GM13977 (cell line): ENCODE measurements at places on chromosomes 11 and 22.
A peak's percentile ranks its signal among the peaks of the same experiment; 100 is the strongest.

DNA sequence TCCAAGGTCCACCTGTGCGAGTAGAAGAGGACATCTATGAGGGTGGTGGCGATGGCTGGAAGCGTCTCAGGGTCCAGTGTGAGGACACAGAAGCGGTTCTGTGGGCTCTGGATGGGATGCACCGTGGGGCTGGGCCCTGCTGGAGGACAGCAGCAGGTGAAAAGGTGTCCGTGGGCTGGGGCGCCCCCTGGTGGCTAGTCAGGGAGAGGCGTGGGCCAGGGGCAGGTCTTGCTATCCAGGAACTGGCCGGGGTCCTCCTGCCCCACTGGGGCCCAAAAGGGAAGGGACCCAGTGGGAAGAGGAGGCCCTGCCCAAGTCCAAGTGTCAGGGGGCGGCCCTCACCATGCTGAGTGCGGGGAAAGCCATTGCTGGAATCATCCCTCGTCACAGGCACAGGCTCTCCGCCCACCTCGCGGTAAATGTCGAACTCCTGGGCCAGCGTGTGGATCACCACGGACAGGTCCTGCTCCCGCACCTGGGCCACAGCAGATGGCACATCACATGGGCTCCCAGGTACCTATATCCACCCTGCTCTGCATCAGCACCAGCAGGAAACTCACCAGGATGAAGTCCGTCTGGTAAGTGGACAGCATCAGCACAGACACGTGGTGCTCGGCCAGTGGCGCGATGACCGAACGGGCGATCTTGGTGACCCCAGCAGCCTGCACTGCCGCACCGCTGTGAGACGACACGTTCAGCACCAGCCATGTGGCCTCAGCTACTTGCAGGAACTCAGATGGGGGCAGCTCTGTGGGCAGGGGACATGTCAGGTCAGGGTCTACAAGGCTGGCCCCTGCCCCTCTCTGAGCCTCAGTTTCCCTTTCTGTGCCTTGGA, 2.3 kb downstream of the CASTOR1 start:
- peak; percentile 86 for DNase-seq

DNA sequence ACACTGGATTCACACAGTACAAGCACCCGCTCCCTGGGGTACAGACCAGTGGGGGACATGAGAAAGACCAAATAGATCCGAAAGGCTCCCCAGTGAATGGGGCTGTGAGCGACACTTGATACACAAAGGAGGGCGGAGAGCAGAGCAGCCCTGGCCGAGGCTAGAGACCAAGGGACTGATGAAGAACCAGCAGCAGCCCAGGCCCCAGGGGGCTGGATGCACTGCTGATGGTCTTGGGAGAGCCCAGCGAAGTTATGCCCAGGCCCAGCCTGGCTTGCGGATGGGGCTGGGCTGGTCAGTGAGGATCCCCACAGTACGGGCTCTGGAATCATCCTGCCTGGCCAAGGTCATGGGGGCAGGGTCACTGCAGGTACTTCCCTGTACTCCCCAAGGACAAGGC, 23.2 kb downstream of the ARHGAP1 start:
- no peak for DNase-seq

DNA sequence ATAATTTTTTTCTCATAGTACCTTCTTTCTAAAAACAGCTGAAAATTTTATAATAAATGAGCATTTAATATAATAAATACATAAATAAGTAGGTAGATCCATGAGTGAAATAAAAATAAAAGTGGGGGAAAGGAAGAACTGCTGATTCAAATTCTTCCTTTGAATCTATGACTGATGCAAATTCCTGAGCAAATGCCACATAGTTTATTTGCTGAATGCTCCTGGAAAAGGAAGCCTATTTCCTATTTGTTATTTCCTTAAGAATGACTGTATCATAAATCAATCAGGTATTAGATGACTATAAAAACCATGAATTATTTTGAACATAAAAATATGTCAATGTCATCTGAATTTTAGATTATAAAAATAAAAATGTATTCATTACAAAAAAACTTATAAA, 16.6 kb downstream of the BTBD10 start:
- DNase-seq = no peak

GRCh38 chr22:22248878-22249277, 4.3 kb downstream of the VPREB1 start:
- no peak for DNase-seq

- DNase-seq = no peak
Measured at GRCh38 chr11:2586793-2587131, 113.0 kb downstream of the KCNQ1OT1 start.

- DNase-seq = no peak
Measured at GRCh38 chr11:66542362-66542761, 3.5 kb downstream of the ZDHHC24 start.

DNA sequence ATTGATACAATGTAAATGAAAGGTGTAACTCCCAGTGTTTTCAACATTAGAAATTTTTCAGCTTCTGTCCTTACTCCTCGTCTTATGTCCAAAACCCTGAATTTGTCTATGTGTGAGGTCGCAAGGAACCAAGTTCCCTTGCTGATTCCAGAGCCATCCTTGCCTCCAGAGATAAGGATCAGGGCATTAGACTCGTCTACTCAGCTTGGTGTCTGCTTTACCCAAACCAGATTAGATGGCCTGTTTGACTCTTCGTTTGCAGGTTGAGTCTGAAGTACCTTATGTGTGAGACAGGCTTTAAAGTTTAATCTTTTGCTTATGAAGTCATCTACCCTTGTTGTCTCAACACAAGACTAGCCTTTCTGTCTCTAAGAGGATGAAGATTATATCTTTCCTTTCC, 55.6 kb downstream of the SPECC1L start:
- no peak for DNase-seq

- DNase-seq = no peak
Measured at GRCh38 chr11:48005831-48006270, 25.5 kb downstream of the PTPRJ start.

DNA sequence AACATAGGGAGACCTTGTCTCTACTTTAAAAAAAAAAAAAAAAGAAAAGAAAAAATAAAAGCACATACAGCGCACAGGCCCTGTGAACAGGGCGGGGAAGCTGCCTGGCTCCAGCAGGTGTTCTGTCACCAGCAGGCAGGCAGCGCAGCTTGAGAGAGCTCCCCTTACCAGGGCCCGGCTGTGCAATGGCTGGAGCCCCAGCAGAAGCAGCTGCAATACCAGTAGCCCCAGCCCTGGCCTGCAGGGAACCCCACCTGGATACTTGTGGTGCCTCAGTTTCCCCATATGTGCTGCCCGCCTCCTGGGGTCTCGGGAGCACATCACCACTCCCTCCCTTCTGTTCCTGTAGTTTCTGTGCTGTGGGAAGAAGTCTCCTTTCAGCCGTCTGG, 12.3 kb downstream of the TSPAN32 start:
- DNase-seq = no peak

- no peak for DNase-seq
Measured at GRCh38 chr11:123218451-123218850, 23.4 kb upstream of the CLMP start.

DNA sequence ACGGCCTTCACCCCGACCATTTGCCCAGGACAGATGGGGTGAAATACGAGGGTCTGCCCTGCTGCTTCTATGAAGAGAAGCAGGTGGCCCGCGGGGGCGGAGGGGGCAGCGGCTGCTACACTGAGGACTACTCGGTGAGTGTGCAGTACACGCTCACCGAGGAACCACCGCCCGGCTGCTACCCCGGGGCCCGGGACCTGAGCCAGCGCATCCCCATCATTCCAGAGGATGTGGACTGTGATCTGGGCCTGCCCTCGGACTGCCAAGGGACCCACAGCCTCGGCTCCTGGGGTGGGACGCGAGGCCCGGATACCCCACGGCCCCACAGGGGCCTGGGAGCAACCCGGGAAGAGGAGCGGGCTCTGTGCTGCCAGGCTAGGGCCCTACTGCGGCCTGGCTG, 11.2 kb downstream of the C22orf31 start:
- no peak for DNase-seq

- DNase-seq = no peak
Measured at GRCh38 chr11:17602105-17603001, 55.3 kb downstream of the OTOG start.

DNA sequence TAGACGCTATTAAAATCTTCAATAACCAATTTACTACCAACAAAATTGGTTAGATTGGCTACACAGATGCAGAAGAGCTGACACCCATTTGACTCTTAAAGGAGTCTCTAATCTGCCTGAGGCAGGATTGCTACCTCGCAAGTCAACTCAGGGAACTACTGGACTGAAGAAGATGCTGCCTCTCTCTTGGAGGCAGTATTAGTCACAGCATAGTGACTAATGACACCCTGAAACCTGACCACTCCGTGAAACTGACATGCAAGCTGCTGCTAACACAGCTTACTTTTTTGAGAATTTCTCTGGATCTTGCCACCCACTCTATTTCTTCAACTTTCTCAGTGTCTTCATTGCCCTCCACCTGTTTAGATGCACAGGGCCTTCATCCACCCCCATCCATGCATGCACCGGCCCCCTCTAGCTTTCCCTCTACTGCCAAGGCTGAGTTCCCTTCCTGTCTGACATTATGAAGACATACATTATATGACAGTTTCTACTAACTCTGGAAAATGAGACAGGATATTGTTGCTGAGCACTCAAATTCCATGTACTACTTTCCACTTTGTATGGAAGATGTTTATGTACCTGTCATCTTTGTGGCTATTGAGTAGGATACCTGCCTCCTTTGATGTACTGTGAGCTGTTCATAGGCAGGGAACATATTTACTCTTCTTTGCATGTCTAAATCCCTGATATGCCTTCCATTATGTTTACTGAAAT, 183.2 kb downstream of the MSANTD4 start:
- DNase-seq = no peak

DNA sequence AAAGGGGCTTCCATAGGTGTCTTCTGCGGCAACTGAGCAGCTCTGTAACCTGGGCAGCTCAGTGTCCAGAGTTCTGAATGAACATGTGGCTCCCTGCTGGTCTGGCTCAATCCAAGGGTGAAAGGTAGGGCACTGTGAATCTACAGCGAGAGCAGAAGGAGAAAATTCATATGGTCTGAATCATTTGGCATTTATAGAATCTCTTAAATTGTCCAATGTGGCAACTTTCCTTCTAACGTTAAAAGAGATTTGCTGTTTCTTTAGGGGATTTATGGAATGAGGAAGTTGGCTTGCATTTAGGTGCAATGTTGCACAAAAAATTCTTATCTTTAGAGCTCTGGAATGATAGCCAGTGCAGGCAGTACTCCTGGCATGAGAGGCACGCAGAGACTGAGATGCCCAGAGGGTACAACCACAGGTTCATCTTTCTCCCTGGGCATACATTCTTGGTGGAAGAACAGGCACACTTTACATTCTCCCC, 17.0 kb downstream of the ATXN10 start:
- no peak for DNase-seq
